Pulmonary artery endothelial cell (primary cell): ENCODE measurements at places on chromosomes 2 and 18. TPM values are rescaled to one million over a fixed set of nuclear protein-coding genes. Genes with fewer than 3 reads are reported as not detected.

Gene SOWAHC
- total RNA-seq = 2.6 and 6.4 TPM in 2 replicates

Gene SCN1A
- not detected in 2 replicates for total RNA-seq

Gene ATP8B1
- 85.1 and 108 TPM in 2 replicates for total RNA-seq

Gene SCG2
- total RNA-seq = not detected in 2 replicates

Gene LHCGR
- total RNA-seq = not detected in 2 replicates

Gene LTBP1
- total RNA-seq = 41.9 and 109 TPM in 2 replicates

Gene CD8A
- not detected in 2 replicates for total RNA-seq

Gene TPO
- not detected in 2 replicates for total RNA-seq

Gene GPR155
- total RNA-seq = 1.9 and 2.3 TPM in 2 replicates

Gene NXPH2
- not detected in 2 replicates for total RNA-seq

Gene CAVIN2
- 119 and 193 TPM in 2 replicates for total RNA-seq

Gene IL36B
- not detected in 2 replicates for total RNA-seq

Gene CRYBA2
- total RNA-seq = not detected in 2 replicates

Gene UGT1A3
- not detected in 2 replicates for total RNA-seq

Gene C2orf80
- total RNA-seq = not detected in 2 replicates

Gene ITGA4
- 1.6 and 9.3 TPM in 2 replicates for total RNA-seq

Gene SLC19A3
- 0.07 and 0.39 TPM in 2 replicates for total RNA-seq

Gene CAPN14
- total RNA-seq = 0.07 TPM in 1 of 2 replicates, not detected in the other

Gene COBLL1
- total RNA-seq = 4.4 and 6.8 TPM in 2 replicates

Gene SOX11
- total RNA-seq = not detected in 2 replicates

Gene AQP12B
- total RNA-seq = not detected in 2 replicates

Gene ABHD1
- total RNA-seq = not detected in 2 replicates

Gene OSBPL6
- 5.4 and 6.9 TPM in 2 replicates for total RNA-seq

Gene NETO1
- not detected in 2 replicates for total RNA-seq

Gene GPR39
- 0.04 TPM in 1 of 2 replicates, not detected in the other for total RNA-seq

Gene SCYGR4
- total RNA-seq = not detected in 2 replicates

Gene CCDC178
- not detected in 2 replicates for total RNA-seq

Gene FAP
- total RNA-seq = 0.21 and 0.53 TPM in 2 replicates
